CD4-positive, alpha-beta T cell treated with Interleukin-6 at 100 ng/mL for 8 hours (primary cell): ENCODE measurements at places on chromosomes 7 and 10.

GRCh38 chr7:157826566-157826965, 489.8 kb downstream of the DNAJB6 start:
- DNase-seq, result no peak

DNA sequence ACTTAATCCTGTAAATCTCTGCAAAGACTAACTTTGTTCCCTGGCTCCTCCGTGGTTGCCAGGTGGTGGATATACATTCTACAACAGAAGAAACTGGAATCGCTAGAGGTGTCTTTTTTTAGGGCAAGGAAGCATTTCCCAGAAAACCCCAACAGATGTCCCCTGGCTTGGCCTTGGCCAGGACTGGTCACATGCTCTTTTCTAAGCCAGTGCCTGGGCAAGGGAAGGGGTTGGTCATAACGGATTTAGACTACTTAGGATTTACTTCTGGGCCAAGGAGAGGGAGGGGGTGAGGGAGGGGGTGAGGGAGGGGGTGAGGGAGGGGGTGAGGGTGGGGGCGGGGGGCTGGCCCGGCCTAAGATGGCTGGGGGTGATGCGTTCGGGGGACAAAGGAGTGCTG, 105.7 kb downstream of the SNX10 start:
- DNase-seq, result no peak

DNA sequence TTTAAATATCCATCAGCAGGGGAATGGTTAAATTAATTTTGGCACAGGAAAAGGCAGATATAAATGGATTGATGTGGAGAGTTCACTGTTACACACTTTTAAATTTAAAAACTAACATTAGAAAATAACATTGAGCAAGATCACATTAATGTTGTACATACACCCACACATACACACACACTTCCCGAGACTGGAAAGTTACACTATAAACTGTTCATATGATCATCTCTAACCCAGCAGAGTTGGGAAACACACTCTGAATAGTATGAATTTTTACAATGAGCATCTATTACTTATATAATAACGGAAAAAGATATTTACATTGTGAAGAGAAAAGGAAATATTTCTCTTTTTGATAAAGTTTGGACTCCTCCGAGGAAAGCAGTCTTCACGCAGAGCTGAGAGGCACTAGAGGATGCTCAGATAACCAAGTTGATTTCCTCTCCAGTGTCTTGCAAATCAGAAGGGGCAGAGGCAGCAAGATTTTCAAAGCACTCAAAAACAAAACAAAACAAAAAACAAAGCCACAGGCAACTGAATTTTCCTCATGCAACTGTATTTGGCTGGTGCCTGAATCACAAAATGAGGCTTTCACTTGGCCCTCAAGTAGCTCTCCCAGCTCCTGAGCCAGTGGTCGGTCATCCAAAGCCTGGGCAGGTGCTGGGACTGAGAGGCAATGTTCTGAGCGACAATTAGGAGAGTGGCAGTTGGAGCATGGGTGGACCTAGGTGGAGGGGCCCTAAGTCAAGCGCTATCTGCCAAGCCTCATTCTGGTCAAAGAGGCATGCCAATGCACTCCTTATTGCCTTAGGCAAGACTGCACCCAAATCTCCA, 10.5 kb upstream of the GATAD1 start:
- DNase-seq, result no peak

- DNase-seq, result no peak
These were observed 284 bp downstream of the CXCL12 start for GRCh38 chr10:44384601-44385025.
